ENCODE measurements at places on chromosomes 4 and X.
A peak's percentile ranks its signal among the peaks of the same experiment; 100 is the strongest.

- H3K27ac ChIP-seq, result no peak overlapping the region
- DNase-seq, result no peak
- H3K36me3 ChIP-seq, result no peaks in the 10 kb centered on the region
- no peak overlapping the region for H3K4me3 ChIP-seq
- H3K4me1 ChIP-seq, result no peaks in the 10 kb centered on the region
Observed at GRCh38 chr4:61741327-61742096, 541.4 kb downstream of the ADGRL3 start.

DNA sequence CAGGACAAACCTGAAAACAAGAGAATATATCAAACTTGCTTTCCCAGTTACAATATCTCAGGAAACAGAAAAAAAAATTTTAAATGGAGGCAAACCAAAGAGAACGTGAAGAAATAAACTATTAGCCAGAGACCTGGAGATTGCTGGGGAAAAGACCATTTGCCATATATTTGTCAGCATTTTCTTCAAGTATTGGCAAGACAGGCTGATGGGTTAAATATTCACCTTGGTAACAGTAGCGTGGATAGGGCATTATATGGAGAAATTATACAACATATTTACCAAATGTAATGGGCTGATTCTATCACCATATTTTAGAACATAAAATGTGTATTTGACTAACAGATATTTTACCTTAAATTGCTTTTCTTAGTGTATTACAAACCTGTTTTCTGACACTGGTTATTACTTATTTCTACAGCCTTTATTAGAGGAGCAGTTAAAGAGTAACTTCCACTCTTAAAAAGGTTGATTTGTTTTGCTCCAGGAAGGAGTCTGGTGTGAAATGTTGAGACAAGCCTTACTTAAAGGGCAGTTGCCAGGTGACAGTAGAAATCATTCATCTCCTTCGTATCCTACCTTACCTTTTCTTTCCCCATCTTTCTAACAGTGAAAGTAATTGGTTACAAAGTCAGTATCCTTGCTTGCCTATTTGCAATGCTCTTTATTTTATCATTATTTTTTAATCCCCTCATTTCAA, 575.5 kb downstream of the GBA3 start:
- no peaks in the 10 kb centered on the region for H3K4me1 ChIP-seq
- H3K27ac ChIP-seq, result no peak overlapping the region
- no peaks in the 10 kb centered on the region for H3K36me3 ChIP-seq

GRCh38 chrX:123764967-123765871, 32.4 kb upstream of the THOC2 start:
- H3K27me3 ChIP-seq, result no peaks in the 10 kb centered on the region
- no peaks in the 10 kb centered on the region for H3K36me3 ChIP-seq
- peak; percentile 90 for DNase-seq
- H3K4me1 ChIP-seq, result 0 out of 2 replicates have a peak, but pooled peaks cover 4% of the 10 kb centered on the region
- peak overlapping the region; percentile 71 for H3K27ac ChIP-seq

DNA sequence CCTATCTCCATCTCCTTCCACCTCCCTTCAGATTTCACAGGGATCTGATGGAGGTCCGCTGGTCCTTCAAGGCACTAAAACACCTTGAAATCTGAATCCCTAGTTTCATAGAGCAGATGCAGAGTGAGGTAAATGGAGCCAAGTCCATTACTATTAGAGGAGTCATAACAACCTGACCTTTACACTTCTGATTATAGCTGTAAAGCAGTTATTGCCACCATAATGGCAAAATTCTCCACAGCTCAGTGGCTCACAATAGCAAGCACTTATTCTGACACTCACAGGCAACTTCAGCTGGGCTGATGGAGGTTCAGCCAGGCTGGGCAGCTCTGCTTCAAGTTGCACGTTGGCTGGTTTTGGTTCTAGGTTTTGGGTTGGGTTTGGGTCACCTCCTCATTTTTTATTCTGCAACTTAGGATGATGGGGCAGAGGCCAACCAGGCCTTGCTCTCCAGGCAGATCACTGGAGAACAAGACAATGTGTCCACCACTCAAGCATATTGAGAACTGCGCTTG, 51.4 kb upstream of the LRAT start:
- no peak overlapping the region for H3K4me3 ChIP-seq
- H3K27me3 ChIP-seq, result no peaks in the 10 kb centered on the region
- H3K4me1 ChIP-seq, result peaks cover 4% of the 10 kb centered on the region
- H3K36me3 ChIP-seq, result no peaks in the 10 kb centered on the region

DNA sequence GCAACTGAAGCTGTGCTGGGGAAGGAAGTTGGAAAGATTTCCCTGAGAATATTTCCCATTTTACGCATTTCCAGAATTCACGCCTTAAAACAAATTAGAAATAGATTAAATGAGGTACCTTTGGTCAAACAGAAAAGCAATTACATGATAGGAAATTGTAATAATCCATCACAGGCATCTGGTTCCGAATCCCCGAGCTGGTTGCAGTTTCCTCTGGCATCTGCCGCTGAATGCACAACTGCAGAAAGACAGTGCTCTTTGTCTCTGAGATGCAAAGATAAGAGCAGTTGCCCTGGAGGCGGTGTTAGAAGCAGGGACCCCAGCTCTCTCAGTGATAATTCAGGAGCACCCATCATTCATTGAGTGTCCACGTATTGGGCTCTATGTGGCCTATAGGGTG, 224.4 kb downstream of the LDB2 start:
- no peaks in the 10 kb centered on the region for H3K4me1 ChIP-seq
- no peak overlapping the region for H3K4me3 ChIP-seq
- no peaks in the 10 kb centered on the region for H3K36me3 ChIP-seq
- H3K27ac ChIP-seq, result no peak overlapping the region
- no peaks in the 10 kb centered on the region for H3K27me3 ChIP-seq
- DNase-seq, result no peak

GRCh38 chrX:133994576-133994975, 9.2 kb upstream of the GPC3 start:
- H3K27me3 ChIP-seq, result no peaks in the 10 kb centered on the region
- H3K4me3 ChIP-seq, result no peak overlapping the region

- H3K36me3 ChIP-seq, result no peaks in the 10 kb centered on the region
- H3K4me1 ChIP-seq, result no peaks in the 10 kb centered on the region
- H3K27me3 ChIP-seq, result no peaks in the 10 kb centered on the region
Observed at GRCh38 chr4:33940281-33940680, 2304.0 kb downstream of the ARAP2 start.

- no peak overlapping the region for H3K4me3 ChIP-seq
- no peaks in the 10 kb centered on the region for H3K27me3 ChIP-seq
- no peak for DNase-seq
- peaks cover 36% of the 10 kb centered on the region for H3K4me1 ChIP-seq
- H3K27ac ChIP-seq, result peak overlapping the region; percentile 96
Observed at GRCh38 chrX:71184803-71185495, 38.1 kb upstream of the GJB1 start.

GRCh38 chr4:67883458-67883857, 344 bp downstream of the TMPRSS11D start:
- DNase-seq, result no peak
- H3K4me1 ChIP-seq, result no peaks in the 10 kb centered on the region
- H3K27ac ChIP-seq, result no peak overlapping the region
- no peak overlapping the region for H3K4me3 ChIP-seq

DNA sequence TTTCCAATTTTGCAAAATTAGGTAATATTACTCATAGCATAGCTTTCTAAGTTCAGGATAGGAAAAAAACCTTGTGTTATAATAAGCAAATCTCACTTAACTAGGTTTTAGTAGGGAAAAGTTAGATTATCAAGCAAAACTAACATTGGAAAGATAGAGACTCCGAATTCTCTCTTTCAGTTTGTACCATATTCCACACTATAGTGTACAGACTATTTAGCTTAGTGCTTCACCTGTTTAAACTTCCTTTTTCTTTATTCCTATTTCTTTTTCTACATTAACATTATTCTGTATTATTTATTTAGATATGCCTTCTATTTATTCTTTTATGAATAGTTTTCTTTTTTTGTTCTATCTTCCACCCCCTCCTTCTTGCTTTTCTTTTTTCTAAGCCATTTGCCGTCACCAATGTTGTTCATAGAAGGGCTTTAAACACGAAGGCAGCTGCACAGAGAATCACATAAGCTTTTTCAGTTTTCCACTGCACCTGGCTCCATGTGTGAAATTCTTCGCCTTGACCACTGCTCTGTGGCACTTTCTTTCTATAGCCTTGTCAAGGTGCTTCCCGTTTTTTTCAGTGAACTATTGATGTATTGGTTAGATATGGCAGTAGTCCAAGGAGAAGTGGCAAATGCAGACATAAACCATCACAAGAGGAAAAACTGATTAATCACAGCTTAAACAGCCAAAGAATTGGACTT, 8.5 kb downstream of the PCDH10 start:
- DNase-seq, result no peak
- no peaks in the 10 kb centered on the region for H3K4me1 ChIP-seq
- H3K36me3 ChIP-seq, result no peaks in the 10 kb centered on the region

DNA sequence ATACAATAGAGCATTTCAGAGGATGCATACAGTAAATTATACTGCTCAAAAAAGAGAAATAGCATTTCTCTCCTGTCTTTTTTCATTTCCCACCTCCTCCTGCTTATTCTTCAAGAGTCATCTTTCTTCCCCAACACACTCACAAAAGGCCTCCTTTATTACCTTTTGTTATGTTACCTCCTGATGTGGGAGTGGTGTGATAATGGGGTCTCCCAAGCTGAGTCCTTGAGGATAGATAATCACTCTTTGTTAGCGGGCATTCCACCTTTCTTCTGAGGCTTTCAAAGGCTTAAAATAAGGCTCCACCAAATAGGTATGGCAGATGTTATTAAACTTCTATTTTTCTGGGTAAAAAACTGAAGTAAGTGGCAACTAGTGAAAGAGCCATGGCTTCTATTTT, 159.8 kb downstream of the CPEB2 start:
- DNase-seq, result no peak
- no peak overlapping the region for H3K27ac ChIP-seq

- DNase-seq, result no peak
- H3K36me3 ChIP-seq, result no peaks in the 10 kb centered on the region
- no peaks in the 10 kb centered on the region for H3K27me3 ChIP-seq
Observed at GRCh38 chr4:156764145-156764544, 207.5 kb downstream of the PDGFC start.
